Karpas-422 (cell line): ENCODE measurements at places on chromosomes 5 and 9. TPM values are rescaled to one million over a fixed set of nuclear protein-coding genes. Genes with fewer than 3 reads are reported as not detected.

The TRIM7 gene
- total RNA-seq: 2.0 TPM in 1 of 2 replicates, not detected in the other

The DOCK2 gene
- total RNA-seq: 199 and 255 TPM in 2 replicates

The ISOC1 gene
- total RNA-seq: 14.9 and 20.3 TPM in 2 replicates

The RANBP6 gene
- total RNA-seq: 16.8 and 21.0 TPM in 2 replicates

DNA sequence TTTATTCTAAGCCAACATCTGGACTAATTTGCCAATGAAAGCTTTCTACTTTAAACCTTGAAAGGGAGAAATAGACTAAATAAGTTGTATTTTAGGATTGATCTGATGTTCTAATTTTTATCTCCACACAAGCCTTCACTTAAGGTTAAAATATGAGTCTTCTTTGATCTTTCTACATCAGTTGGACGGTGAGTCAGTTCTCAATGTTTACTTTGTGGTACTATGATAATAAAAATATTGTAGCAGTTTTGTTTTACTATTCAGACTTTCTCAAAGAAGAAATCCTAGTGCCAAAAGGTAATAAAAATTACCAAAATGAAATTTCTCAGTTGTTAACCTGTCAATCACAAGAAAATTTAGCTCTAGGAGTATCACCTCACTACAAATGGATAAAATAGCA lies 203.5 kb upstream of the RGMB start:
- DNase-seq: no peak

DNA sequence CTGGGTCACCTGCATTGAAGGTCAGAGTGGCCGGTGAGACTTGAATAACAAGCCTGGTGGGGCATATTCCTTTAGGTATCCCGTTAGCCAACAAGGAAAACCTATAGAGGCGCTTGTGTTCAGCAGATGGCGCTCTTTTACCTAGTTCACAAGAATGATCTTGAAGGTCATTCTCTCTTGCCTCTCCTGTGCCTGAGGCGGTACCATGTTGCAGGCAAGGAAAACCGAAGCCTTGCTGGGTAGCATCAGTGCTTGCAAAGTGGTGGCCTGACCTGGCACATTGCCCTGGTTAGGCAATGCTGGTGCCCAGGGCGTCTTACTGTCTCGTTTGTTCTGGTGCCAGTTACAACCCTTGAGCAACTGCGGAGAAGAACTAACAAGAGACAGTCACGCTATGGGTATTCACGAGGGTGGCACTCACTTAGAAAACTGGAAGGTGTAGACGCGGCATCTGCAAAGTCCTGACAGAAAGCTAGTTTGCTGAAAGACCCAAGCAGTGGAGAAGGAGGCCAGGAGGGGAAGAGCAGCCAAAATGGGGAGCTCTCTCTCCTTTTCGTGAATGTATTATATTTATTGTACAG lies 56.7 kb downstream of the AOPEP start:
- peak; percentile 72 for DNase-seq

DNA sequence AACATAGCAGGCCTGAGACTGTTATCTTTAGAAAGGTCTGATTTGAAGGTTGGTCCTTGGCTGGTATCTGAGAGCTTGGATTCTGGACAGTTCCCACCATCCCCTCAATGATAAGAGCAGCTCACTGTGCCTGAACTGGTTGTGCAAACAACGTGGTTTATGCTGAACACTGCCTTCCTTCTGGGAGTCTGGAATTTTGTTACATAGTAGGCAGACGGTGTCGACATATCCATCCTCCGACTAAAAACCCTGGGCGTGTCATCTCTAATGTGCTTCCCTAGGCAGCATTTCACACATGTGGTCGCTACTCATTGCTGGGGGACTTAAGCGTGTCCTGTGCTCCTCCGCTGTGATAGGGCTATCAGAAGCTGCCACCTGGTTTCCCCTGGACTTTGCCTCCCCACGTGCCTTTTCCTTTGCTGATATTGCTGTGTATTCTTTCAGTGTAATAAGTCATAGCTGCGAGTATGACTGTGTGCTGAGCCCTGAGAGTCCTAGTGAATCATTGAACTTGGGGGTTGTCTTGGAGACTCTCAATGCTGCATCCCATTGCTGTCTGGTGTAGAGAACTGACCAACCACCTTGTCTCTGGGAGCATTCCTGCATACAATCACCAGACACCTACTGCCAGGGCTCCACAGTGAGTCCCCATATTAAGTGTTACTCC lies 119.1 kb upstream of the TBC1D2 start:
- DNase-seq: no peak

DNA sequence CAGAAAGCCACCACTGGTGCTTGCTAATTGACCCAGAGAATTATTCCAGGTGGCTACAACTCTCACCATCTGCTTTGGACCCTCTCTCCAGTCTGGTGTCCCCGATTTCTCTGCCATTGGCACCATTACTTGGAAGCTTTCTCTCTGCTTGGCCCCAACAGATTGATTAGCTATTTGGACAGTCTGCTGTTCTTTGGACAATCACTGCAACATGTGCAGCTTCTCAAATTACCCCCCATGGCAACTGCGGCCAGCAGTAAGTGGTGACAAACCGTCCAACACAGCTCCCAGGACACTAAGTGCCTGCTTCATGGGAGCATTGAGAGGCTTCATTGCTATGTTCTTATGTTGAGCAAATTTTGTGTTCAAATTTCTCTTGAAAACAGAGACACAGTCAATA lies 309.8 kb downstream of the TAF11L14 start:
- no peak for DNase-seq

- DNase-seq: no peak
Measured at GRCh38 chr5:126460977-126461376, 37.8 kb downstream of the GRAMD2B start.

DNA sequence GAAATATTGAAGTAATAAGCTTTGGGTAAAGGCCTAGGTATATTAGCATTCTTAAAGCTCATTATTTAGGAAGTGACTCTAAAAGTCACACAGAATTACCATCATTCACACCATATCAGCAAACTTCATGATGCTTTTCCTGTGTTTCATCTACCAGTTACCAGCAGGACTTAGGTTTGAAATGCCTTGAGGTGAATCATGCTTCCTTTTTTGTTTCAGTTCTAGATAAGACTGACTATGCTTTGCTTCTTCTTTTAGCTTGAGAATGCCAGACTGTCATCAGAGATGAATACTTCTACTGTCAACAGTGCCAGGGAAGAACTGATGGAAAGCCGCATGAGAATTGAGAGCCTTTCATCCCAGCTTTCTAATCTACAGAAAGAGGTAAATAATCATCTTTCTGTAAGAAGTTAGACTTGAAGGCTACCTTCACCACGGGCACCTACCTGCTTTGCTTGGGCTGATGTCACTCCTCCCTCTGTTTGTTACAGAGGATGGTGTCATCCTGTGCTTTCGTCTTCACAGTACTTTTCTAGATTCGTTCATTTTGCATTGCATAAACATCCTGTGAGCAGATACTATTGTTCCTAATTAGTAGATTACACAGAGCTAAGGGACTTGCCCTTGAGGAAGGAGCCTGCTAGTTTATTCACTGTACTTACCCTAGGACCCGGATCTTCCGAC lies 34.7 kb downstream of the LMNB1 start:
- no peak for DNase-seq

DNA sequence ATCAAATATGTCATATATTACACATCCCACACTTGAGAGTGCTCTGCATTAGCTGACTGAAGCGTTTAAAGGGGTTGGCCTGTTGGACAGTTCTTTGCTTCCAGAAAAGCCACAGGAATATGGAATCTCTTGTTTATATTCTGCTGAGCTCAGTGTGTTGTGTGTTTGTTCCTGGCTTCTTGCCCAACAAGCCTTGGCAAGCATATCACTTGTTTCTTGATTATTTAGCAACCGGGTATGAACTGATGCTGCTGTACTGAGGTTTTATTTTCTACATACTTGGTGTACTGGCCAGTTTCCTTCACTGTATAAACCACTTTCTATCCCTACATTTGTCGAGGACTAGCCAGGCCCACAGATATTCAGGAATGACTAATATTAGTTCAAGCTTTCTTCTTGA lies 378.9 kb downstream of the KCTD16 start:
- DNase-seq: no peak

- DNase-seq: no peak
Measured at GRCh38 chr5:17678751-17679324, 44.6 kb downstream of the TAF11L14 start.

- DNase-seq: no peak
Measured at GRCh38 chr5:120304663-120305062, 159.4 kb upstream of the PRR16 start.

GRCh38 chr5:152256580-152256979 lies 148.5 kb downstream of the NMUR2 start:
- DNase-seq: no peak

GRCh38 chr5:37751227-37751626 lies 88.6 kb downstream of the GDNF start:
- DNase-seq: no peak
